ENCODE measurements at places on chromosomes 16 and 17.

- no peak for DNase-seq
These were observed at the start of gene VMO1 for GRCh38 chr17:4786106-4786511. Gene VMO1, minus strand, starts transcription at chr17:4786364. Its CDS starts 12 bp downstream, at chr17:4786352.

DNA sequence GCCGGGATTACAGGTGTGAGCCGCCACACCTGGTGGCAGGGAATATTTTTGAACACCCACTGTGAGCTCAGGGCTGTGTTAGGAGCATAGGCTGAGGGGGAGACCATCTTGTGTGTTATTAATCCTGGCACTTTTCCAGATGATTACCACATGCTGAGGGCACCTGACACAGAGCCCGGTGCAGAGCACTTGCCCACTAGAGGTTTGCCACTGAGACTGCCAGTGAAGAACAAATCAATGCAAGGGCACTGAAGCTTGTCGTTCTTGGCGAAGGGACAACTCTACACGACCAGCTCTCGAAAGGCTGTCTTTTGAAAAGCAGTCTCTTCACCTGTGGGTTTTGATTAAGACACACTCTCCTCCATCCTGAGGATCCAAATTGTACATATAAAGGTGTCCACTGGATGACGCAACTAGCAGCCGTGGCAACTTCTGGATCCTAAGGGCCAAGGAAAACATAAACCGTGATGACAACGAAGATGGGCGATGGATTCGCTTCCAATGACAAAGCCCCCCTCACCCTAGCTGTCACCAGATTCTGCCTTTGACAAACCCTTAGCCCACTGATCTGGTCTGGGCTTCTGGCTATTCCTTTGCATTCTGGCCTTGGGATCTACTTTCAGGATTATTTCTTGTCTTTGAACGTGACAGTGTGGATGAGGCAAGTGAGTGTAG lies 28.7 kb downstream of the WIPI1 start:
- DNase-seq, result no peak

- DNase-seq, result no peak
These were observed 84.2 kb downstream of the TMC6 start for GRCh38 chr17:78044280-78044835.

DNA sequence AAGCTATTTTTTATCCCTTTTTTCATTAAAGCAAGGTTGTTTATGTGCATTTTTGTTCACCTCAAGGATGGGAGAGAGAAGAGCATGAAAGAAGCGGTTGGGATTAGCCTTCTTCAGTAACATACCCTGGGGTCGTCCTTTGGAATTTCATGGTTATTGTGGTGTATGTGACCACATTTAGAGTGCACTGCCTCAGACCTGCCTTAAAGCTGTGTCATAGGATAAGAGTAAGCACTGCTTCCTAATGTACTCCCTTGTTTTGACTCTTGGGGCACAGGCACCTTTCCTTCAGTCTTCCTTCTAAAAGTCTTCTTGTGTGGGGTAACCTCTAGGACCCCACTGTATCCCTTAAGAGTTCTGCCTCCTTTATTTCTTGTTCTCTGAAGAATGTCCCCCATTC lies 28.9 kb downstream of the TNRC6A start:
- DNase-seq, result no peak

GRCh38 chr17:8327303-8327649 lies 12.4 kb upstream of the ODF4 start:
- no peak for DNase-seq

DNA sequence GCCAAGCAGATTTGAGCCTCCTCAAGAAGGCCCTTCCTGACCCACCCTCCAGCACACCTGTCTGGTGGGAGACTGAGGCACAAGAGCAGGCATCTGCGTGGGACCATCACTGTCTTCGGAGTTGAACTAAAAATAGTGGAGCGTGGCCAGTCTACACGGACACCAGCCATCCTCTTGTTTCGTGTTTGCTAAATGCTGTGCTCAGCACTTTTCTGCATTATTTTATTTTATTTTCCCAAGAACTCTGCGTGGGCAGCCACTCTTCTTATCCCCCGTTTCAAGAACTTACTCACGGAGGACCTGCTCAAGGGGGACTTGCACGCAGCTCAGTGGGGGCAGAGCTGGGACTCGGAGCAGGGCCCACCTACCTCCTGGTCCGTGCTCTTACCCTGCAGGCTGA lies 60.8 kb downstream of the SOCS3 start:
- DNase-seq, result no peak

DNA sequence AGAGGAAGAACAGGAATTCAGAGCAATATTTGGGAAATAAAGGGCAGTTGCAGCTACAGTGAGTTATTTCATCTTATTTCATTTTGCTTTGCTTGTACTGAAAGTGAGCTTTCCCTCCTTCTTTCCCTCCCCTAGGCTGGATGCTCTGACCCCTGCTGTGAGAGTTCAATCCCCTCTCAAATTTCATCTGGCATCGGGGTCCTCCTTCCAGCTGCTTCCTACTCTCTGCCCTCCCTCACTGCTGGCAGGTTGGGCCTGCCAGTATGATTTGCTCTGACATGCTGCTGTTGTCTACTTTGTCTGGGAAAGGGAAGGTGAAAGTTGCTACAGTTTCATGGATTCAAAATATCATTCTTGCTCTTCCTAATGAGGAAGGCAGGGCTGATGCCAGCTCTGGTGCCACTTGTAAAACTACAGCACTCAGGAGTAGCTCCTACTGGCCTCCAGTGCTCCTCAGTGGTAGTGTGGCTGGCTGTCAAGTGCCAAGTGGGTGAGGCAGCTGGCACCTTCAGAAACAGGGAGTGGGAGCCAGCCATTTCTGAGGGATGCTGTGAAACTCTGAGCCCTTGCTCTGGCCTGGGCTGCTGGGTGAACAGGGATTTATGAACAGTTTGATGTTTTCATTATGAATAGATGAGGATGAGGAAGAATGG lies 408.6 kb downstream of the HAPSTR1 start:
- DNase-seq, result no peak

DNA sequence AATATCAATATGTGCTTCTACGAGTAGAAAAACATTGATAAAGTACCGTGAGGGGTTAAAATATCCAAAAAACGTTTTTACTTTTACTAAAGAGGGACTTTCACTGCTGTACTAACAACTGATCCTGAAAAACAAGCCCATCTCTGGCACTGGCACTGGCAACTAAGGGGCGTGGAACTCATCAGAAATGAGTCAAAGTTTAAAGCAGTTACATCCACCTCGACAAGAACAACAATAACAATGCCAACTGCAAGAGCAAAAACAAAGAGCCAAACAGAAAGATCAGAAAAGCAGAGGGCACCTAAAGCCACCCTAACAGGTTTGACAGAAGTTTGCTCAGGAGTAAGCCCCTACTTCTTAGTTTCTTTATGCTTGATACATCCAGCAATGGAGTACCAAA lies 13.1 kb downstream of the MBTPS1 start:
- no peak for DNase-seq

DNA sequence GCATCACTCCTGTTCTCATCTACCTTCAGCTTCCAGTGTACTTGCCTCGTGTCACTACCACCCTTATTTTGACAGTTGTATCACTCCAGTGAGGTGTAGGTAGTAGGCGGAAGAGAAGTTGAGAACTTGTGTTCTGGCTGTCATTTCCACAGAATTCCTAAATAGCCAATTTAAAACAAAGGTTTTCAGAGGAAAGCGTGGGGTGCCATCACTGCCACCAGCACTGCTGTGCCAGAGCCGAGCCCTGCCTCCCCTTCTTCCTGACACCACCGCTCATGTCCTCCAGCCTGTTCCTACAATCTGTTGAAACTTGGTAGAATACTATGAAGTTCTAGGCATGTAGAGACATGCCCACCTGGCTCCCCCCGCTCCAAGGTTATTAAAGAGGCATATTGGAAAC lies 215.8 kb downstream of the TANC2 start:
- DNase-seq, result no peak

- no peak for DNase-seq
These were observed 105.9 kb downstream of the ABCC12 start for GRCh38 chr16:48049847-48050246.

DNA sequence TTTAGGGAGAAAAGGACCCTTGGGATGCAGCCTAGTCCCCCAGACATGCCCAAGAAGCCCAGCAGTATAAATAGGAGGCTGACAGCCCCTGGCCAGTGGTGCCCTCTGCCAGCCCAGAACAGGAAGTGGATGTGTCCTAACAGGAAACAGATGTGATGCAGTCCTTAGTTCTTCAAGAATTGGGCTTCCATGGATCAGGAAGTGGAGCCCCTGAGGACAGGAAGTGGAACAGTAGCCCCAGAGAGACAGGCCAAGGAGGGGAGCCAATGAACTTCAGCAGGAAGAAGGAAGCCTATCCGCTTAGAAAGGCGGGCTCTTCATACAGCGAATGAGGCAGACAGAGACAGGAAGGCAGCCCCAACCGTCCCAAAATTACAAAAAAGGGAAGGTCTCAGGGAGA lies 7.2 kb downstream of the CTF1 start:
- no peak for DNase-seq

- DNase-seq, result no peak
These were observed 1.2 kb upstream of the C17orf99 start for GRCh38 chr17:78144736-78145641.

GRCh38 chr16:19588661-19589060 lies 33.2 kb downstream of the VPS35L start:
- no peak for DNase-seq

- DNase-seq, result no peak
These were observed 37.4 kb upstream of the IL21R start for GRCh38 chr16:27364493-27365141.

DNA sequence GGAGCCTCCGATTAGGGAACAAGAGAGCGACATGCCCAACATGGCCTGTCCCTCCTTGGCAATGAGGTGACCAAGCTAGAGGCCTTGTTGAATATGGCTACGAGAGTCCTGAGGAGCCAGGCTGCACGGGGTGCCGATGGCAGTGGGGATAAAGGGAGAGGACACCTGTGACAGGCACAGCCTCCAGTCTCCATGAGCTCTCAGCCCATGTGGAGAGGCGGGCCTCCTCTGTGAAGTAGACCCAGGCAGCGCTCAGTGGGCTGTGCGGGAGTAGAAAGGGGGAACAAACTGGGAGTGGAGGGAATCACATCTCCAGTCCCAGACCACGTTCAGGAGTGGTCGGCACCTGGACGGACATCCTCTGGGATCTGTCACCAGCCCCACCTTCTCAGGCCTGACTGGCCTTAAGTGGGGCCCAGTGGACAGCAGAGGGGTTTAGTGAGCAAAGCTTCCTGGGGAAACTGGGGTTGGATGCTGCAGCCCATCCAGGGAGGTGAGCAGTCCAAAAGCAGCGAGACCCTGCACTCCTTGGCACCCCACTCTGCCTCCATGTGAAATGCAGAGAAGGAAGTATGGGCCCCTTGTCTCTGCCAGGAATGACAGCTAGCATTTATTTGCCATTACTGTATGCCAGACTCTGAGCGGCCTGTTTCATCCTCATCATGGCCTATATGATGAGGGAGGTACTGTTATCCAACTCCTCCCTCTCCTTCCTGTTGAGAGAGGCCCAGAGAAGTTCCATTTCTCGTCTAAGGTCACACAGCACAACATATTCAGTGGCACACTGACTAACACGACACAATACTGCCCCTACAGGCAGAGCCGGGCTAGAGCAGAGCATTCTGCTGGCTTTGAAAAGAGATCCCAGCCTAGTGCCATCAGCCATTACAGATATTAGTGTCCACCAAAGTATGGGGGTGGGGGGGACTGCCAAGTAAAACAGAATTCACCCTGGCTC lies 4.5 kb upstream of the TMEM92 start:
- peak; percentile 31 for DNase-seq

- no peak for DNase-seq
These were observed 32.0 kb upstream of the ABCA5 start for GRCh38 chr17:69358688-69359596.

- DNase-seq, result no peak
These were observed 23.0 kb upstream of the DNAI2 start for GRCh38 chr17:74251051-74251450.

DNA sequence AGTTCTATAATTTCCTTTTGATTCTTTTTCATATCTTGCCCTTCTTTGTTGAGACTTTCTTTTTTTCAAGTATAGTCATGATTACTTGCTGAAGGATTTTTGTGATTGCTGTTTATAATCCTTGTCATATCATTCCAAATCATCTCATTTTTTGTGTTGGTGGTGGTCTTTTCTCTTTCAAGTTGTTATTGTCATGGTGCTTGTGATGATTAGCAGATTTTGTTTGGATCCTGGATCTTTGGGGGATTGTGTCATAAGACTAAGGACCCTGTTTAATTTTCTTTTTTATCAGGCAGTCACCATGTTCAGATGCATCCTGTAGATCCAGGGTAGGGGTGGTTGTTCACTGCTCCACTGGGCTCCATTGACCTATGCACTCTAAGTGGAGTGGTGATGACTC lies 254.4 kb upstream of the FOXF1 start:
- no peak for DNase-seq

GRCh38 chr17:78418326-78419026 lies 40.0 kb downstream of the PGS1 start:
- no peak for DNase-seq

DNA sequence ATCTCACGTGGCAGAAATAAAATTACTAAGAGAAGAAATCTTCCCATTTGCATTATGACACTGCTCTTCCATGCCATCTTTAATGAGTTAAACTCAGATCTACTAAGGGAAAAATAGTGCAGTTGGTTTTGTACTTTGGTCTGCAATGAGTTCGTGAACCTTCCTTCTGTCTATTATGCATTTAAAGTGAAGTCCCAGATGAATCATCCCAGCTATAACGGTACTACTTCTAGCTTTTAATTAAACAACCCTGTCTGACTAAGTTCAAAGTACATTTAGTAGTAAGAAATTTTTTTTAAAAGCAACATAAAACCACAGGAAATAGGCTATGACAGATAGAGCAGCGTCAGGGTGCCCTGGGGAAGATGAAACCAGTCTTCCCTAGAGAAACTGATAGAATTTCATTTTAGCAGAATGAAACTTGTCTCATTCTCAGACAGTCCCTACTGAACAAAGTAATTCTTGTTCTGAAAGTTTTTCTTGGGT lies 1.8 kb downstream of the TMIGD1 start:
- no peak for DNase-seq

GRCh38 chr16:30149250-30149930 lies 26.4 kb upstream of the MAPK3 start:
- no peak for DNase-seq

GRCh38 chr17:954431-955164 lies 25.0 kb downstream of the NXN start:
- DNase-seq, result no peak

- no peak for DNase-seq
These were observed 9.0 kb downstream of the MAP2K6 start for GRCh38 chr17:69423450-69423849.

GRCh38 chr17:56173026-56173425 lies 19.8 kb downstream of the ANKFN1 start:
- DNase-seq, result no peak

GRCh38 chr16:30535106-30535776 lies 583 bp upstream of the ZNF747 start:
- no peak for DNase-seq

DNA sequence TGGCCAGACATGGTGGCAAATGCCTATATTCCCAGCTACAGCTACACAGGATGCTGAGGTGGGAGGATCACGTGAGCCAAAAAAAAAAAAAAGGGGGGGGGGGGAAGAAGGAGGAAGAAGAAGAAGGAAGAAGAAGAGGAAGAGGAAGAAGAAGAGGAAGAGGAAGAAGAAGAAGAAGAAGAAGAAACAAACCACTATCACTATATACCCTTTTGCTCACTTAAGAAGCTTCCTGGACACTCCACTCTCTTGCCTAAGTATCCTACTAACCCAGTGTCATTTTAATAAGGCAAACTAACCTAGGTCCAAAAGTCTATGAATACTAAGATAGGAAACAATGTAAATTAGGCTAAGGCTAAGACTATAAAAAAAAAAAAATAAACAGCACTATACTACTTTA lies 54.8 kb downstream of the GPATCH8 start:
- DNase-seq, result no peak

GRCh38 chr17:33024688-33025486 lies 33.2 kb downstream of the SPACA3 start:
- DNase-seq, result no peak

Data from stimulated activated CD8-positive, alpha-beta memory T cell treated with anti-CD3 and anti-CD28 coated beads, Interleukin-4, amount 100 ng/mL, for 1 hour (primary cell).